Neural crest cell (in vitro differentiated cells): ENCODE measurements at places on chromosomes 16 and 17.

- DNase-seq = peak; percentile 41
Measured at GRCh38 chr16:89093602-89094251, at the start of gene ACSF3. Gene ACSF3 (plus strand): TSS chr16:89093852. CDS start chr16:89100682, 6,830 bp downstream.

DNA sequence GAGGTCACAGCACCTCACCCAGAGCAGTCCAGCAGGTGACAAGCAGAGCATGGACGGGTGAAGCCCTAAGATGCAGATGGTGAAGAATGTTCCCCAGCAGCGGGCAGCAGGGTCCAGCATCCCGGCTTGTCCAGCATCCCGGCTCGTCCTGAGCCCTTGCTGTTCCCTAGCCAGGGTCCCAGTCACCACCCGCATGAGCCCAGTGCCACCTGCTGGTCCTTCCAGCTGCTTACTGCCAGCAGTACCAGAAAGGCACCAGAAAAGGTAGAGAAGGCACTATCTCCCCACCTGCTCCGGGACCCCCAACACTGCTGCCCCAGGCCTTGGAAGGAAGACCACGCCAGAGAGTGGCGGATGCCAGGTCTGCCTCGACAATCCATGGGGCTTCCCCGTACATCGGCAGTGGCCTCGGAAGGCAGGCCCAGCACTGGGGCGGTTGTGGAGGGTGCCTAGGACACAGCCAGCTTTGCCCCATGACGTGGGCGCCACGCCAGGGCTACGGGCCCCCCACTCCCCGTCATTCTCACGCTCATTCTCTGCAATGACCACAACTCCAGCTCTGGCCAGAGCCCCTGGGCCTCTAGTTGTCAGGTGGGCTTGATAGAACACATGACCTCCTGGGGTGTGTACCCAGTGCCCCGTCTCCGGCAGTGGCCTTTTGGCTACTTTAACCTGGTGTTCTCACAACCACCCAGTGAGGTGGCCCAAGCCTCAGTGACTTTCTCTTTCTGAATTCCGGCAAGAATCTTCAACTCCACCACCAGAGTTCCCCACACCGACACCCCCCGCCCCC, 1.4 kb downstream of the CENPX start:
- peak; percentile 55 for DNase-seq

DNA sequence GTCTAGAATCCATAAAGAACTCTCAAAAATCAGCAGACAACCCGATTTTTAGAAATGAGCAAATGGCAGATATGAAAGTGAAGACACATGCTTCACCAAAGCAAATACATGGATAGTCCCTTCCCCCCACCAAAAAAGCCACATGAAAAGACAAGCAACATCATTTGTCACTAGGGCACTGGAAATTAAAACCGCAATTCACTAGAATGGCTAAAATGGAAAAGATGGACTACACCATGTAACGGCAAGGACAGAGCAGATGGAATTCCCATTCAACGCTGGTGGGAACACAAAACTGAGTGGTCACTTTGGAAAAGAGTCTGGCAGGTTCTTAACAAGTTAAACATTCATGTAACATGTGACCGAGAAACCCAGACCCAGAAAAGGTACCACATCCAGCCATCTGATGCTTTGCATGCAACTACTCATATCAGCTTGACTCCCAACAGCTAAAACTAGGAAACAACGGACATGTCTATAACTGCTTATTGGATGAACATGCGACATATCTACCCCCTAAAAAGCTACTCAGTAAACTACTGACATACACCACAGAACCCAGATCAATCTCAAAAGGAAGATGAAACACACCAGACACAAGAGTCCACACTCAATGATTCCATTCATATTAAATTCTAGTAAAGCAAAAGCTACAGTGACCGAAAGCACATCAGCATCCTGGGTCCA, 132.6 kb downstream of the ZNF778 start:
- no peak for DNase-seq

GRCh38 chr16:19744670-19745069, 26.6 kb downstream of the IQCK start:
- no peak for DNase-seq

DNA sequence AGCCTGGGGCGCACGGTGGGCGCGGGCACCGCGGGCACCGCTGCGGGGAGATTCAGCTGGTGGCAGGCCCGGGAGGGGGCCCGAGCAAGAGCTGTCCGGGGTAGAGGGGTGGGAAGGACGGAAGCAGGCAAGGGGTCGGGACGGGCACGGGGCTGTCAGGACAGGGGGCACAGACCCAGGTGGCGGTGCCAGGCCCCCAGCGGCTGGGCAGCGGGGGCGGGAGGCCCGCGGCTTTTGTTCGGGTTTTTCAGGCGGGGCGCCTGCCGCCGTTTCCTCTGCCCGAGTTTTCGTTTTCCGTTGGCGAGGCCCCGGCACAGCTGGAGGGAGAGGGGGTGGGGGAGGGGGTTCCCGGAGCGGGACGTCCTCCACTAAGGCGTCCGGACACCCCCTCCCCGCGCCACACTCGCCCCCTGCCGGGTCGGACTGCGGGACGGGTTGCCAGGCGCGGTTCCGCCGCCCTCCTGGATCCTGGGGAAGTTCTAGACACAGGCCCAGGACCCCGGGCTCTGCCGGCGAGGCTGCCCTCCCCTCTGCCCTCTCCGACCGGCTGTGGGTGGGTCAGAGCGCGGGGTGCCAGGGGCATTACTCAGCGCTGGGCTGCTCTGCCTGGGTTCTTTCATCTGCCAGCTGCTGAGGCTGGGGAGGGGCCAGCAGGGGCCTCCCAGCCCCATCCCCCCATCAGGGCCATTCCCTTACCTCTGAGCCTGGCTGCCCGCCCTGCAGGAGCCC, 543 bp downstream of the ARHGAP23 start:
- no peak for DNase-seq

GRCh38 chr17:8518850-8519249, 83.2 kb downstream of the NDEL1 start:
- DNase-seq = no peak

GRCh38 chr16:23395732-23396131, 57.3 kb downstream of the COG7 start:
- no peak for DNase-seq

DNA sequence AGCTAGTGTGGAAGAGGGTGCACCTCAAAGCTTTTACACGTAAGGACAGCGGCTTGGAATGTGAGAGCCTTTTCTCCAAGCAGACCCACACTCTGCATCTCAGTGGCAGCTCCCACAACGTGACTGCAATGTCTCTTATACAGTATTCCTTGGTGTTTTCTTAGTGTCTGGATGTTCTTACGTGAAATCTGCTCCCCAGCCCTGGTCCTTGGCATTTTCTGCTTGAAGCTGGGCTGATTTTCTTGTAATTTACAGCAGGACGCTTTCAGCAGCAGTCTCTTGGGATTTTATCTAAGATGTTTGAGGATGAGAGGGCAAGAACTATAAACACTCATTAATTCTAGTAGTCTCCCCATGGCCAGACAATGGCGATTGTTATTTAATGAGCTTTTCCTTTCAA, 12.1 kb upstream of the POLR3E start:
- no peak for DNase-seq

DNA sequence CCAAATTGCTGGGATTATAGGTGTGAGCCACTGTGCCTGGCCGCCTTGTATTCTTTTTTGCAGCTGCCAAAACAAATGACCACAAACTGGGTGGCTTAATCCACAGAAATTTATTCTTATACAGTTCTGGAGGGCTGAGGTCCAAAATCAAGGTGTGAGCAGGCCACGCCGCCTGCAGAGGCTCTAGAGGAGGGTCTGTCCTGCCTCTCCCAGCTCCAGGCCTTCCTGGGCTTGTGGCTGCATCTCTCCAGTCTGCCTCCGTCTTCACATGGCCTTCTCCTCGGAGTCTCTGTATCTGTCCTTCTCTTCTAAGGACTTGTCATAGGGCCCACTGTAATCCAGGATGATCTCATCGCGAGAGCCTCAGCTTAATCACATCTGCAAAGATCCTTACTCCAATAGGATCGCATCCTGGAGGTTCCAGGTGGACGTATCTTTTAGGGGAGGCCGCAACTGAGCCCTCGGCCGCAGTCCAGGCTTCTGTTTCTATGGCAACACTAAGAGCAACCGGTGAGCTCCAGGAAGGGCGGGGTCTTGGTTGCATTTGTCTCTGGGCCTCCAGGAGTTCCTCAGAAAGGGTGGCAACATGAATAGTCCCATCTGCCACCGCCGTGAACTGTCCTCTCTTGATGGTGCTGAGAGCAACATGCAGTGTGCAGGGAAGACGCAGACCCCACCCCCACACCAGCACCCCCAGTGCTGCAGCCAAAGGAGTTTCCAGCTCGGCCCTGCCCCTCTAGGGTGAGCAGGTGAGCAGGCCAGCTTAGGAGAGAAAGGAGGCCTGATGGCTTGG, 29.5 kb upstream of the CREBBP start:
- DNase-seq = no peak

DNA sequence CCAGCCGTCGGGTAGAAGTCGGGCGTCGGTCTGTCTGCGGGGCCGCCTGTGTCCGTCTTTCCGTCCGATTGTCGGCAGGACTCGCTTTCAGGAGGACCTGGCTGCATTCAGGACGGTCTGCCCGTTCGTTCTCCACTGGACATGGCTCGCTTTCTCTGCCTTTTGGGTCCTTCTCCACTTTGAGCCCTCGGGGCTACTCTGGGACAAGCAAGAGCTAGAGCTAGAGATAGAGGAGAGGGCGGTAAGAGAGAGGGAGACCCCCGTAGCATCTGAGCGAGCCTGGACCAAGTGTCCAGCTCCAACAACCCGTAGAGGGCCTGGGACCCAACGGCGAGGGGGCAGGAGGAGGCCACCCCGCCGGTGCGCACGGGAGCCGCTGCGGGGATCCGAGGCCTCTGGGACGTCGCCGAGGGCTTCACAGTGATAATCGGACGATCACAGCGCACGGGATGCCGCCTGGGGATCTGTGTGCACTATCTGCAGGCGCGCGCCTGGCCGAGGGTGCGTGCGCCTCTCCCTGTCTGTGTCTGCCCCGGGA, 4.5 kb downstream of the TBX4 start:
- DNase-seq = no peak

- no peak for DNase-seq
Measured at GRCh38 chr17:77706938-77707337, 251.6 kb upstream of the TNRC6C start.

DNA sequence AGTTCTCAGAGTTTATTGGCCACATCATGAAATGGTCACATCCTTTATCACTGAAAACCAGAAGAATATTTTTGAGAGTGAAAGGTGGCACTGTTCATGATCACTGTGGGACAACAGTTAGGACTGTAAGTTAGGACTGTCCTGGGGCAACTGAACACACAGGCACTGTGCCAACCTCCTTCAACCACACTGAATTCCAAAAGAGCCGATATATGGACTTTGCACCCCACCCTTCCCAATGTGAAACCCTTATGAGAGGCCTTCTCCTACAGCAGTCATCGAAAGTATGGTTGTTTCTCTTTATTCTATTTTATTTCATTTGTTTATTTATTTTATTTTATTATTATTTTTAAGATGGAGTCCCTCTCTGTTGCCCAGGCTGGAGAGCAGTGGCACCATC, 353.5 kb downstream of the TOX3 start:
- DNase-seq = no peak

- no peak for DNase-seq
Measured at GRCh38 chr17:41434005-41434404, 6.8 kb downstream of the KRT38 start.

- peak; percentile 8 for DNase-seq
Measured at GRCh38 chr17:42928714-42929496, 28.3 kb downstream of the G6PC1 start.

DNA sequence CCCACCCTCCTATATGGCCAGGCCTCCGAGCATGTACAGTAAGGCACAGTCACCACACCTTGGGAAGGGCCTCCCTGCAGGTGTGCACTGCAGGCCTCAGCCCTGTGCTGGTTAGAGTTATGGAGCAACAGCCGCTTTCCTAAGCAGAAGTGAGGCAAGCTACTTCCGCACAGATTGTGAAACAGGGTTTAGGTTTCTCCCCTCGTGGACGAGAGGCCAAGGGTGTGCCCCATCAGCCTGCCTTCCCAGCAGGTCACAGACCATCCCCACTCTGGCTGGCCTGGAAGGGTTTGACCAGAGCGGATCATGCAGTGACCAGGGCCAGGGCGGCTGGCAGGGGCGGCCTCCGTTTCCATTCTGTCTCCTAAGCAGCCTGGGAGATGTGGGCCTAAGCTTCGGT, 4.7 kb downstream of the MSRB1 start:
- DNase-seq = no peak

- no peak for DNase-seq
Measured at GRCh38 chr16:66899945-66900710, 18.6 kb downstream of the CDH16 start.

GRCh38 chr16:85610446-85611193, 2.5 kb upstream of the GSE1 start:
- DNase-seq = peak; percentile 92

GRCh38 chr16:86808863-86809444, 230.6 kb downstream of the FOXL1 start:
- DNase-seq = no peak

DNA sequence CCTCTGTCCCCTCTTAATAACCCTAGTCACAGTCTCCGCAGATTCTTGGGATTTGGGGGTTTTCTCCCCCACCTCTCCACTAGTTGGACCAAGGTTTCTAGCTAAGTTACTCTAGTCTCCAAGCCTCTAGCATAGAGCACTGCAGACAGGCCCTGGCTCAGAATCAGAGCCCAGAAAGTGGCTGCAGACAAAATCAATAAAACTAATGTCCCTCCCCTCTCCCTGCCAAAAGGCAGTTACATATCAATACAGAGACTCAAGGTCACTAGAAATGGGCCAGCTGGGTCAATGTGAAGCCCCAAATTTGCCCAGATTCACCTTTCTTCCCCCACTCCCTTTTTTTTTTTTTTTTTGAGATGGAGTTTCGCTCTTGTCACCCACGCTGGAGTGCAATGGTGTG, 5.6 kb downstream of the CCL22 start:
- DNase-seq = no peak

DNA sequence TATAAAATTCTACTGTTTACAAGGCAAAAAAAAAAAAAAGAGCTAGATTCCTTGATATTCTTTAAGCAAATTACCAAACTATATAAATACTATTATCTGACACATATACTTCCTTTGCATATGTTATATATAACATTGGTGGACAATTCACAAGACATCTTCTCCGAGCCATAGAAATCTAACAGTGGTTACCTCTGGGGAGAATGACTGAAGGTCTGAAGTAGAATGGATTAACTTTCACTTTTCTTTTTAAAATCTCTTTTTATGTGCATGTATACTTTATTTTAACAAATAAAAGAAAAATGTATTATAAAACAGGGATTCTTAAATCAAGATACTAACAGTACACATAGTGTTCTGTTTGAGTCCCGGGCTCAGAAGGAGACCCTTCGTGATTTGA, 131.0 kb downstream of the MRTFB start:
- no peak for DNase-seq

DNA sequence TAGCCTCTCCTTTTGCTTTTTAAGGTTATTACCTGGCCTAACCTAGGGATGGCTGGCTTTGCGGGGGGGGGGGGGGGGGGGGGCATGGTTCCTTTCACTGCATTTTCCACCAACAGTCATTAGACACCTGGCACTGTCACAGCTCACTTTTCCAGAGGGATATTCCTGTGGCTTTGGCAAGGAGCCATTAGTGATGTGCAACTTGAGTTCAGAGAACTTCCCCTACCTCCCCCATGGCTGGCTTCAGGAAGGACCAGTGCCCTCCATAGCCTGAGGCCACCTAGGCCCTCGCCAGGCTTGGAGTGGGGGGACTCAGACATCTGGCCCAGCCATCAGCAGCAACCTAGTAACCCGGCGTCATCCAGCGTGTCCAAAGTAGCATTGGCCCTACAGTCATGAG, 234.6 kb downstream of the CPPED1 start:
- DNase-seq = no peak

- DNase-seq = no peak
Measured at GRCh38 chr16:3945751-3946603, 65.5 kb upstream of the CREBBP start.

GRCh38 chr16:82192665-82193064, 22.6 kb upstream of the MPHOSPH6 start:
- no peak for DNase-seq

- no peak for DNase-seq
Measured at GRCh38 chr16:12255473-12255872, 278.9 kb downstream of the SNX29 start.
